LoVo (cell line): ENCODE measurements at places on chromosomes 3 and 15.

DNA sequence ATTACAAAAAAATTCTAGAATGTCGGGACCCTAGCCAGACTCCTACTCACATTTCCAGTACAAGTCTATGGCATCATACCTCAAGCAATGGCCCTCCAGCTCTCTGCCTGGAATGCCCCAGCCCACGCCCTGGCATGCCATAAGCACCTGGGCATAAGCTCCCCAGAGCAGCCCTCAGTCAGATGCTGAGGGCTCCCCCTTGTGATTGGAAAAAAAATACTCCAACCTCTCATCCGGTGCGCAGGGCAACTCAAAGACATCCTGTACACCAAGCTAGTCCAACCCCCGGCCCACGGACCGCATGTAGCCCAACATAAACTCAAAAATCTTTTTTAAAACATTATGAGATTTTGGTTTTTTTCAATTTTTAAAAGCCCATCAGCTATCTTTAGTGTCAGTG lies 115.4 kb downstream of the NEK10 start:
- peak; percentile 49 for DNase-seq

DNA sequence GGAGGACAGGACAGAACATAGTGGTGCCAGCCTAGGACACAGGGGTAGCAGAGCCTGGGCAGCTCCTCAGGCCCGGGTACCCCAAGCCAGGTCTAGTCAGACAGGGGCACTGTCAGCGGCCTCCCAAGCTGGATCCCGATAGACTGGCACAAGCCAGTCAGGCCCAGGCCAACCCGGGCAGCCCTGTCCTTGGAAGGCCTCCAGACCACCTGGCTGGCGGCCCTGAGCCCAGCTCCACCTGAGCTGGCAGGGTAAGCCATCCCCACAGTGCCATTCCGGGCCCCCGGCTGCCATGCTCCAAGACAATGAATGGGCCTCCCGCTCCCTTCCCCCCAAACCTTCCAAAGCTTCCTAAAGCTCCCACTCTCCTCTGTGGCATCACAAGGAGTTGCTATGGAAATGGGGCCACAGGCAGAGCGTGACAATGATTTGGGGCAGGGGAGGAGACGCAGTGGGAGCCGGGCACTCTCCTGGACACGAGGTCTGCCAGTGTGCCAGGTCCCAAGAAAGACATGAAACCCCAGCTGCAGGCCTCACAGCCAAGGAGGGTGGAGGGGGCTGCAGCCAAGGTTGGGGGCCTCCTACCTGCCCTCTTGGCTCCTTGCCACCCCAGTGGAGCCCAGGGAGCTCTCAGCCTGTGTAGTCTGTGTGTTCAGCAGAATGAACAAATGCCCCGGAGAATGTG lies 165.6 kb upstream of the LINGO1 start:
- no peak for DNase-seq

GRCh38 chr15:67784090-67784781 lies 41.1 kb upstream of the SKOR1 start:
- no peak for DNase-seq

DNA sequence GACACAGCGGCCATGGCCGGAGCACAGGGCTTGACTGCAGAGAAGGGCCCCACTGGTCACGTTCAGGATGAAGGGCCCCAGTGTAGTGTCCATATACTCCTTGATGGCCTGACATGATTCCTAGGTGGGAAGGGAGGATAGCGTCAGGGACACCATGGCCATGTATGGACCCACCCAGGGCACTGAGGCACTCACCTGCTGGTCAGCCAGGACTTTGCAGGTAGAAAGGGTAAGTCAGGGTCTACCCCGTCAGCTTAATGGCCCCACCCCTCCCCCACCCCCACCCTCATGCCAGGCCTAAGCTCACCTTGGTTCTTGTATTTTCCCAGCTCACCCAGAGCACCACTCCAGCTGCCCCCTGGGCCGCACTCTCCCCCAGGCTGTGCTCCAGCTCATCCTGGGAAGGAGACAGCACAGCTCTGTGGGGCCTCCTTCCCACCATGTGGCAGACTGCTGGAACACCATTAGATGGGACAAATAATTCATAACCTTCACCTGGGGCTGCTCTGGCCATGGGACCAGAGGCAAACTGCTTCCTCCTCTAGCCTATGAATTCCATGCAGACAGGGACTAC lies 1.6 kb upstream of the HYAL3 start:
- DNase-seq: no peak

GRCh38 chr3:190767851-190768250 lies 94.6 kb downstream of the GMNC start:
- no peak for DNase-seq

DNA sequence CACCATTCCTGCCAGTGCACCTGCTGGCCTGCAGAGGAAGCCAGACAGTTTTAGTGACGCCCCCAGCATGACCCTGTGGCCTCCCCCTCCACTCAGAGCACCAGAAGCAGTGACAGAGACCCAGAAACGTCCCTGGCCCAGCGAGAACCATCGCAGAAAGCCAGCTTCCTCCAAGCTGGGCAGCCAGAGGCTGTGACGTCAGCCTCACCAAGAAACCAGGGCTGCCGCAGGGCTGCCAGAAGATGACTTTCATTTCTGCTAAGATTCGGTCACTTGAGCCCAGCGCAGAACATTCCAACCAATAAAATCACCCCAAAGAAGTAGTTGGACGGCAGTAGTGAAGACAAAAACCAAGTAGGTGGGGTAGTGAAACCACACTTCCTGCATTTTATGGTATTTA lies 29.6 kb upstream of the RPL32 start:
- no peak for DNase-seq

- no peak for DNase-seq
Observed at GRCh38 chr15:63082366-63082765, 39.3 kb upstream of the LACTB start.

DNA sequence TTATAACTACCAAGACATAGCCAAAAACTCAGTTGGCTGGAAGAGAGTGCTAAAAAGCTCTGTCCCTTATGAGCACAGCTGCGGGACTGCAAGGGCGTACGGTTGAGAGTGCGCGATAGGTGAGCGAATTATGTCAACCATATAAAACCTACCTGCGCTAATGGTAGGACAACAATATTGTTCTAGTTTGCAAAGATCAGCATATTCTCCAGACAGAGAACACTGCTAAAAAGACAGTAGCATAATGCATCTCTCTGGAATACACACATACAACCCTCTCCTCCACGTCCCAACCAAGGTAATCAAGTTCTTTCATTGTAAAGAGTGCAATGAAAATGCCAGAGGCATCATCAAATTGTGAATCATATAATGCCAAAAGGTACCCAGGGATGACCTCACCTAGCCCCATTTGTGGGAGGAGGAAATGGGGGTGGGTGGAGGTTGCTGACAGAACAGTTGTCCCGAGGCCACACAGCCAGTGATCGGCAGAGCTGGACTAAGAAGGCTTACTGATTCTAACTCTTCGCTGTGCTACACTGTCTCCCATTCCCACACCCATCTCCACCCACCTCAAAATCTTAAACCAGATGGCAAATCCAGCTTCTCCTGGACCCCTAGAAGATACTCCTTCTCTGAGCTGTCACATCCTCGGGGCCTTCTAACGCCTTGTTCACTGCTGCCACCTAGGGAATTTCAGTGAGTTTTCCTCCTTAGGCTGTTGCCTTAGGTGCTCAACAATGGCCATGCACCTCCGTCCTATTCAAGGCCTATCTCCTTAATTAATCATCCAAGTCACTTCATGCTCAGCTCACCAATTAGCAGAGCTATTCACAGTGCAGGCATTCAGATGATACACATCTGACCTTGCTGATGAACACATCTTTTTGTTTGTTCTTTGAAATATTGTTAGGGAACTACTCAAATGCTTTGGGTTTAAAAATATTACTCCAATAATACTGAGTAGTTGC lies 60.7 kb downstream of the RPL22L1 start:
- peak; percentile 67 for DNase-seq

DNA sequence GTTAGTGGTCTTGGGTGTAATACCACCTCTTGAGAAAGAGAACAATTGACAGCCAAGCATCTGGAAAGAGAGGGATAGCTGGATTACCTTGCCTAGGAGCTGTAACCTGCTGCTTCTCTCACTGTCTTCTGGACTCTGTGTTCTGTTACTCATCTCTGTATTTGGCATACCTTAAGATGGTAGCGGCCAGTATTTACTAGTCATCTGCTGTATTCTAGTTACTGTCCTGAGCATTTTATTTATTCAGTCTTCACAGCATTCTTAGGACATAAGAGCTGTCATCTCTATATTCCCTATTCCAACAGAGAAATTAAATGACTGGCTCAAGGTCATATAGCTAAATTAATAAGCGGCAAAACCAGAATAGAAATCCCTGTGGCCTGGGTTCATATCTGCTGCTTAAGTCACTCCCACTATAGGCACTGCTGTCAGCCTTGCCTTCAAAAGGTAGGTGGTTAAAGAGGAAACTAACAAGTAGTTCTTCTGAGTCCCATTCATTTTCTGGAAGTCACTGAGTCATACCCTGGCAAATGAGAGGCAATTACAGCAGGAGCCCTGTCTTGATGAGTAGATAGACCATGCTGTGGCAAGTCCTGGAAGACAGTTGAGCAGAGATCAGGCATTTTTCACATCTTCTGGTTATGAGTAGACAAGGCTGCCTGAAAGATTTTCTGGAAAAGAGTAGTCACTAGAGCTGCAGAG lies 68.2 kb downstream of the RAB7A start:
- no peak for DNase-seq

DNA sequence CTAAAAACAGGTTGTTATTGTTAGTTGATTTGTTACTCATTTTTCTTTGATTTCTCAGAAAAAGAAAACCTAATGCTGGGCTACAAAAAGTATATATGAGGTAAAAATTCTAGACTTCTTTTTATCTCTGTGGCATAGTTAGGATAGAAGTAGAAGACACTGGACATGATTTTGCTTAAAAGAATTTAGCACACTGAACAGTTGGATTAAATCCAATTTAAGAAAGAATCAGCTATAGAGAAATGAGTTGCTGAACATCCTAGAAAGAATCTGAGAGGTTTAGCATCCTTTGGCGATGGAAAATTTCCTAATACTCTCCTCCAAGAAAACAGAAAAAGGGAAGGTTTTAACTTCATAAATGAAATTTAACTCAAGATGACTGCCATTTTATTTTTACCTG lies 259.7 kb downstream of the TBL1XR1 start:
- no peak for DNase-seq

- DNase-seq: no peak
Observed at GRCh38 chr3:77464111-77464688, 424.3 kb downstream of the ROBO2 start.

DNA sequence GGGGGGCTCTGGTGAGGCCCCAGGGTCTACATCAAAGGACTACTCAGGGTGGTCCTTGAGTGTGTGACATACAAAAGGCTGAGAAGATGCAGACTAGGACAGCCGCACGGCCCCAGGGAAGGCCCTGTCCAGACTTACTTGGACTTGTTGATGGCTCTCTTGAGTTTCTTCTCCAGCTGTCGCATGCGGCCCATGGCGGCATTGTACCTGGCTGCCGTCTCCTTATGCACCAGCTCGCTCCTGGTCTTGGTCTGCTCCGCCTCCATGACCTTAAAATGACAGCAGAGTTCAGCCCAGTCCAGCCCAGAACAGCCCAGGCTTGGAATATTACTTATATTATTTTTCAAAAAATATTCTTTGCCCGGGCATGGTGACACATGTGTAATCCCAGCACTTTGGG lies 56.0 kb downstream of the CAPN7 start:
- no peak for DNase-seq

- DNase-seq: peak; percentile 86
Observed at GRCh38 chr15:31254431-31255175, 72.0 kb upstream of the KLF13 start.

DNA sequence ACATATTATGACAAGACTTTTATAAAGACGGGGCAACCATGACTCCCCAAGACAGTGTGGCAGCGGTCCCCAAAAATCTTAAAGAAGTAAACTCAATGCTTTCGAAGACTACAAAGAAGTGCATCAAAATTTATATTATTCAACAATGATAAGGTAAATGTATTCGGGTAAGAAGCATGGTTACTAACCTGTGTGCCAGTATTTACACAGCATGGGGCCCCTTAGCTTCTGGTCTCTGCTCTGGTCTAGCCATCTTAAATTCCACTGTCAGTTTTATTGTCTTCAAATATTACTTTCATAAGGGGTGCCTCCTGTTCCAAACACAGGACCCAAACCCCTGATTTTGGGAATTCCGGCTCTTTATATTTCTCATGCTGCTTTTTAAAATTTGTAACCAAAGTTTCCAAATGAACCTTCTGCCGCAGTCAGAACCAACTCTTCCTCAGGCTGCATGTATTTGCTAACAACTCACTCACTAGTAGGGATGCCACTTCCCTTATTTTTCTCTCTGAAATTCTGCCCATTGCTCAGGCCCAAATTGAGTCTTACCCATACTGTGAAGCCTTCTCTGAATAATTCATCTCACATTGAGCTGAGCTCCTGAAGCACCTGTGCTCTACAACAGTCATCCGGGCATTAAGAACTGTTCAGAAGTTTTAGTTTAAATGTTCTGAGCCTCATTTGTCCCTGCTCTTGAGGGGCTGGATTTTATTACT lies 1.2 kb downstream of the TTC23 start:
- DNase-seq: no peak

GRCh38 chr15:31080591-31081014 lies 20.9 kb downstream of the TRPM1 start:
- peak; percentile 50 for DNase-seq

DNA sequence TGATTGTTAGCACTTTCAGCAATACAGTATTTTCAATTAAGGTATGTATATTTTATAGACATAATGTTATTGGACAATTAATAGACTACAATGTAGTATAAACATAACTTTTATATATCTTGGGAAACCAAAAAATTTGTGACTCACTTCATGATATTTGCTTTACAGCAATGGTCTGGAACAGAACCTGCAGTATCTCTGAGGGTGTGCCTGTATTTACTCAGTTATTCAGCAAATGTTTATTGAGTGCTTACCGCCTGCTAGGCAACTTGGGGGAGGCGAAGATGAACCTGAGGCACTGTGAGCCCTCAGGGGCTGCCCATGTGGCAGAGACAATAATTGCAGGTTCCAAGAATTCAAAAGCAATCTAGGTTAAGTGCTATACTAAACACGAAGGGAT lies 144.8 kb downstream of the GABRB3 start:
- DNase-seq: peak; percentile 1

DNA sequence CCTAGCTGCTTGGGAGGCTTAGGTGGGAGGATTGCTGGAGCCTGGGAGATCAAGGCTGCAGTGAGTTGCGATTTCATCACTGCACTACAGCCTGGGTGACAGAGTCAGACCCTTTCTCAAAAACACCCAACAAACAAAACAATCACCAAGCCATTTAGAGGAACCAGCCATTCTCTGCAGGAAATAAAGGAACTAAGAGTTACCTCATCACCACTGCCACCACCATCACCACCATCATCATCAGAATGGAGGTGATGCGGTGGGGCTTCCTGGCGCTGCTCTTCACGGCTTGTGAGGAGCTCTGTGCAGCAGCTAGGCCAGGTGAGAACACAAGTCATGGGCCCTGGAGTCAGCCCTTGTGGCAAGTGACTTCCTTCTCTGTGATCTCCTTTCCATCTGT lies 37.7 kb upstream of the KLHL25 start:
- DNase-seq: no peak

DNA sequence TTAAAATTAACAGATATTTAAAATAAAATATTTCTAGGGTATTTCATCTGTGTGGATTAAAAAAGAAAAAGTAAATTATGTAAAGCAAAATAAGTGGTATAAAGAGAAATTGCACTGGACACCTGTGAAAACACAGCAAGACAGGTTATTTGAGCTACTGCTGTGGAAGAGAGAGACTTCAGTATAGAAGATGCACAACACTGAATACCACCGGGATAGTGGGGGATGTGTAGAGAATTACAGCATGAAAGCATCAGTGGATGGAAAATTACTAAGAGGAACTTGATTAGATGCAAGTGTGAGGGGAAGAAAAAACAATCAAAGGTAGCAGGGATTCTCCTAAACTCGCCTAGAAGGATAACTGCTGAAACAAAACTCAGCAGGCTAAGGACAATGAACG lies 1242.5 kb upstream of the GBE1 start:
- DNase-seq: no peak

- DNase-seq: peak; percentile 81
Observed at GRCh38 chr15:66763186-66764071, 61.4 kb downstream of the SMAD6 start.
